ENCODE measurements at places on chromosomes 4 and X.

DNA sequence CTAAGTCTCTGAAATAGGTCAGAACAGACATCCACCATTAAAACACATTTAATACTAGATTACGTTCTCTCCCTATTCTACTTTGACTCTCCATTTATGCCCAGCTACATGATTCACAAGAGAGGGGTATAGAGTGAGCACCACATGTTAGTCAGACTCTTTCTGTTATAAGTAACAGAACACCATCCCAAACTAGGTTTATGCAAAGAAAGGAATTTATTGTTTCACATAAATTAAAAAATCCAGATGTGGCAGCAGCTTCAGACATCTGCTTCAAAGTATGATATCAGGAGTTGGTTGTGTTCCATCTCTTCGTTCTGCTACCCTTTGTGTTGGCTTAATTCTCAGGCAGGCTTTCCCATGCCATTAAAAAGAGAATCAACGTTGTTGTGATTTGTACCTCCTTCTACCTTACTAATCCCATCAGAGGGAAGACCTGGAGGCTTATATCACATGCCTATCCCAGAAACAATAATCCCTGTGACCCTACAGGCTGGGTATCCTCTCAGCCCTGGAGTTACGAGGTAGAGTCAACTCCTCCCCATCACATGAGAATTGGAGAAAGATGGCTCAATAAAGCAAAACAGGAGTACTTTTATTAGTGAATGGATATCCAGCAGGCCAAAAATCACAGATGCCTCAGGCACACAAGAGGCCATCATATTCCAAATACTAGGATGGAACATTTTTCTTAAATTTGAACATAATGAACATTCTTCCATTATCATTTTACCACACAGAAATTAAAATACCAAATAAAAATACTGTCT is 163.2 kb downstream of the SLC7A11 start:
- DNase-seq = no peak

DNA sequence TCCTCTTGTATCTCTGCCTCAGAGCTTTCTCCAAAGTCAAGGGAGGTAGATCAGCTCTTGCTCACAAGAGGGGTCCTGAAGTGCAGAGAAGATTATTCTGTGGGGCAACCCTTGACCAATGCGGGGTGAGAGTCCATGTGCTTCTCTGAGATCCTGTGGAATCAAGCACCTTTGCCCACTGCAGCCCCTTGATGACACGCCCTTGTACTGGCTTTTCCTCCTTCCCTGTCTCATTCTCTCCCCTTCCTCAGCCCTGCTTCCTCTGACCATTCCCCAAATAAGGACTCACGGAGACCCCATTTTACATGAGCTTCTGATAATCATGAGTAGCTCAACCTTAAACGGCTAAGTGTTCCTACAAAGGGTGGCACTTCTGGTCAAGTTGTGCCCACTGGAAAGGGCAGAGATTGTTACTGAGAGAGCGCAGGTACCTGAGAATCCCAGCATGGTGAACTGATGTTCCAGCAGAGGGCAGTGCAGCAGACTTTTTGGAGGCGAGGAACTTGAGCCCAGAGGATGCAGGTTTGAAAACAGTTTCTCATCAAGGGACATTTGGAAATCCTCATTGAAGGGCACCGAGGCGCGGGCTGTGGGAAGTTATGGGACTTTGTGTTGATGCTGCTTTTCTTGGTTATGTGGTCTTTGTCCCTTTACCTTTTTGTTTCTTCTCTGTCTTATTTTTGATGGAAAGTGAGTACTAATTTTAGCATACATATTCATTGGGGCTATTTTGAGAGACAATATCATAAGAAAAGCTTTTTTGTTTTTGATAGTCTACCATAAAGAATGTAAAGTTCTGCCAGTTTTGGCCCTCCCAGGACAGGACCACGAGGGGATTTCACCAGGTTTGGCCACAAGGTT is 201.3 kb downstream of the RBM46 start:
- DNase-seq = no peak

GRCh38 chr4:153018684-153019083 is 82.6 kb downstream of the FHDC1 start:
- no peak for DNase-seq

- DNase-seq = no peak
Measured at GRCh38 chrX:39813631-39814277, 284.0 kb downstream of the BCOR start.

GRCh38 chr4:162241857-162242256 is 78.1 kb upstream of the FSTL5 start:
- no peak for DNase-seq

DNA sequence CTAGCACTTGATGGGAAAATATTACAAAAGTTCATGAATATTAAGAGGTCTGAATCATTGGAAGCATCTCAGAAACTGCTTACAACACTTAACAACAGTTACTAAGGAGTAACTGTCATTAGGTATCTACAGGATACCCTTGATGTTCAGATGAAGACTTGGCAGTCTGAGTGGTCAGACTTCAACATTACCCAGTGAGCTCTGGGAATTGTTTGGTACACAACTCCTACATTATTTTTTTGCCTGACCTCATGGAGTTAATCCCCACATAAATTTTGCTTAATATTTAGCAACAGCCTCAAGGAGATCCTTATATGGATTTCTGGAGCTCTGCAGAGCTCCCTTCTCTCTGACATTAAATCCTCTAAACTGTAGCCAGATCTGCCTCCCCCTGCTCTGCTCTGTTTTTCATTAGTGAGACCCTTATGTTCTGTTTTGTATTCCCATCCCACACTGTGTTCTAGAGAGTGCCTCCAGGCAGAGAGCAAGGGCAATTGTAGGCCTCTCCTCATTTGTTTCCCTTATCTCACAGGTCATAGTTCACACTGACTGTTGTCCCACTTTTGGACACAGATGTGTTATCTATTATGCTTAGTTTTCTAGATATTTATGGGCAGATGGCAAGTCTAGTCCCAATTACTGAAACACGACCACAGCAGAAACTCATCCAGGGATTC is 368.8 kb downstream of the GASK1B start:
- DNase-seq = no peak

GRCh38 chr4:139643042-139643895 is 22.4 kb upstream of the MGST2 start:
- DNase-seq = no peak

GRCh38 chr4:96003951-96004740 is 164.3 kb downstream of the PDHA2 start:
- DNase-seq = no peak

DNA sequence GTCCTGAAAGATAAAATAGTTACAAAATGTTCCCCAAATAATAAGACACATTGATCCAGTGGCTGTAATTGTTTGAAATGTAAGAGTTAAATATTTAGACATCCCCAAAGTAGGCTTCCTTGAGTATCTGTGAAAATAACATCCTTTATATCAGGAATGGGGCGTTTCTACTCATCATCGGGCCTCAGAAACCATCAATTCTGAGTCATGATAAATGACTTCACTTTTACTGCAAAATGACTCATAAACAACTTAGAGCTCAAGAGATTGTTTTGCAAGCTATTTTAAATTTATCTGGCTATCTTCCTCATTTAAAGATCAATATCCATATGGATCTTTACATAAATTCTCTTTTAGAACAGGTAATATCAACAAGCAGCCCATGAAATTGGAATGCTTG is 369.4 kb upstream of the CNKSR2 start:
- no peak for DNase-seq

GRCh38 chrX:112866175-112866574 is 25.5 kb upstream of the AMOT start:
- no peak for DNase-seq

DNA sequence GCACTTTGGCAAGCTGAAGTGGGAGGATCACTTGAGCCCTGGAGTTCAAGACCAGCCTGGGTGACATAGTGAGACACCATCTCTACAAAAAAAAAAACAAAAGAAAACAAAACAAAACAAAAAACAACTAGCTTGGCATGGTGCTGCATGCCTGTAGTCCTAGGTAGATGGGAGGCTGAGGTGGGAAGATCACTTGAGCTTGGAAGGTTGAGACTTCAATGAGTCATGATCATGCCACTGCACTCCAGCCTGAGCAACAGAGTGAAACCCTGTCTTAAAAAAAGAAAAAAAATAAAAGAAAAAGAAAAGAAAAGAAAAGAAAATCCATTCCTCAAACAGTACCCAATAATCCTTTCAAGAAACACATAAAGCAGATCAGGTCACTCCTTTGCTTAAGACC is 14.9 kb upstream of the ERCC6L start:
- DNase-seq = no peak

- DNase-seq = no peak
Measured at GRCh38 chr4:163568843-163569242, 74.4 kb downstream of the TMA16 start.

- no peak for DNase-seq
Measured at GRCh38 chrX:119899125-119899524, 3.4 kb downstream of the AKAP14 start.

DNA sequence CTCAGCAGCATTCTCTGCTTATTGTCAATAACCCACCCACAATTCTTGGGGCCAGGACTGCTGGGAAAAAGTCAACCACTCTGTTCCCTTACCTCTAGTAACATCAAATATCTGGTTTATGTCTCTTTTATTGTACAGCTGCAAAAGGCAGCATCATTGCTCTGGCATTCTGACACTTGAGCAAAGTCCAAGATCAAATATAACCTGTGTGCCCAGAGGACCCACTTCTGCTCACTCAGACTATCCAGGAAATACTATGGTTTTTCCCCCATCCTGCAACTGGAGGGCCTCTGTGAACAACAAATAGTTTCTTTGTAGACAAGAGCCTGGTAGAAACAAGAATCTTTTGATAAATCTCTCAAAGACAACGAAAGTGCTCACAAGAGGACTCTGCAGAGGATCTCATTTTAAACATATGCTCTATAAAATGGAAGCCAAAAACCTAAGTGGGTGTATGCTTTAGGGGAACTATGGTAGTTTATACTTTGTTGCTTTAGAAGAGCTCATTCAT is 154.7 kb downstream of the RAB28 start:
- DNase-seq = no peak

DNA sequence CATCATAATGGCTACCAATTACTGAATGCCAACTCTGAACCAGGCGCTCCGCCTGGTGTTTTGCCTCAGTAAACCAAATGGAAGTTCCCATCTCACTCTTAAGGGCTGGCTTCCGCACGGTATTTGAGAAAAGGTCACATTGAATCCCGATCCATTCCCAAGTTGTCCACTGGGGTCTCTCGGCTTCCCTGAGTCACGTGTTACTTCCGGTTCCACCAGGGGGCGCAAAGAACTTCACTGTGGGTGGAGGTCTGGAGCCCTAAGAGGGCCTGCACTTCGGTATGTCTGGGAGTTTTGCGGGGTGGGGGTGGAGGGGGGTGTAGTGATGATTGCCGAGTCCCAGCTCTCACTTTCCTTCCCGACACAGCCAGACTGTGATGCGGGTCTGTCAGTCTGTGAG is 13.4 kb upstream of the NHS start:
- no peak for DNase-seq

DNA sequence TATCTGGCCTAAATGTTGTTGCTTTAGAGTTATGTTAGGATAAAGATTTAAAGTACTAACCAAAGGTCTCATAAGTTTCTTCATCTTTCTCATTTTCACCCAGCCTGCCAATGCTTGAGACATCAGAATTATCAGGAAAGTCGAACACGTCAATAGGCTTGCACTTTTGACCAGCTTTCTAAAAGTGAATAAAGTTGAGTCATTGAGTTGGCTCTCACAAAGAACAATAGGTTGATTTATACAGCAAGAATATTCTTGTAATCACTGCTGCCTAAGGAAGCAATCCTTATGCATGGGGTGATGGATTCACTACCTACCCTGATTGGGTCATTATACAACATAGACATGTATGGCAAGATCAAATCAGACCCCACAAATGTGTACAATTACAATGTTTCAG is 5.0 kb downstream of the CENPU start:
- no peak for DNase-seq

DNA sequence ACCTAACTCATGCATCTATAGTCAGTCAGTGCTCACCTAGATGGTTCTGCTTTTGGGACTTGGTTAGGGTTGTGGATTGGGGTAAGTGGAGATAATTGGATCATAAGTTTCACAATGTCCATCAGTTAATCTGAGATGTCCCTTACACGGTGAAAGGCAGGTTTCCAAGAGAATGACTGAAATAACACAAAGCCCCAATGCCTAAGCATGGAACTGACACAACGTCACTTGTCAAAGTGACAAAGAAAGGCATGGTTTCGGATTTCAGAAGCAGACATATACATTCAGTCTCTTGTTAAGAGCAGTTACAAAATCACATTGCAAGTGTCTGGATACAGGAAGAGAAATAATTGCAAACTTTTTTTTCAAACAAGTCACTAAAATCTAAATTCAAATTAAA is 1456.9 kb downstream of the TECRL start:
- DNase-seq = no peak

- DNase-seq = no peak
Measured at GRCh38 chrX:10111364-10112148, 45.2 kb upstream of the CLCN4 start.

DNA sequence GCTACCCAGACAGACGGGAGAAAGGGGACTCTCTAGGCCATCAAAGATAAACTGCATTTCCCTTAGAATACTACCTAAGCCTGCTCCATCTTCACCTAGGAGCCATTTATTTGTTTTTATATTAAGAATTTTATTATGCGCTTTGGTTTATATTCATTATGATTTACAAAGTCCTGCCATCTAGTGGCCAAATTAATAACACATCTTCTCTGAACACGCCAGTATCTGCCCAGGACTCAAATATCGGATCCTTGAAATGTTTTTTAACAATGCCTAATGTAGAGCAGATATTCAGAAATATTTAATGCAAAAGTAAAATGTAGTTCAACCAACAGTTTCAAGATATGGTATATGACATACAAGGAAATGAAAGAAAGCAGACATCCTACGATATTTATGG is 20.8 kb upstream of the PRPS2 start:
- DNase-seq = peak; percentile 19

DNA sequence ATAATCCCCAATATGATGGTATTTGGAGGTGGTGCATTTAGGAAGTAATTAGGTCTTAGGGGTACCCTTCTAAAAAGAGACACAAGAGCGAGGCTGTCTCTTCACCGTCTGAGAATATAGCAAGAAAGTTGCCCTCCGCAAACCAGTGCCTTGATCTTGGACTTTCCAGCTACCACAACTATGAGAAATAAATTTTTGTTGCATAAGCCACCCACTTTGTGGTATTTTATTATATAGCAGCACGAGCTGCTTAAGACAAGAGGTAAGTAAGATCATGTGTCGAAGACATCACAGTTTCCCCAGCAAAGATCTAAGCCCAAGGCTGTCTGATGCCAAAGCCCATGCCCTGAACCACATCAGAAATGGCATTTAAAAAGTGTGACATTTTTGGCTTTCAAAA is 9.6 kb upstream of the EXOSC9 start:
- DNase-seq = no peak

DNA sequence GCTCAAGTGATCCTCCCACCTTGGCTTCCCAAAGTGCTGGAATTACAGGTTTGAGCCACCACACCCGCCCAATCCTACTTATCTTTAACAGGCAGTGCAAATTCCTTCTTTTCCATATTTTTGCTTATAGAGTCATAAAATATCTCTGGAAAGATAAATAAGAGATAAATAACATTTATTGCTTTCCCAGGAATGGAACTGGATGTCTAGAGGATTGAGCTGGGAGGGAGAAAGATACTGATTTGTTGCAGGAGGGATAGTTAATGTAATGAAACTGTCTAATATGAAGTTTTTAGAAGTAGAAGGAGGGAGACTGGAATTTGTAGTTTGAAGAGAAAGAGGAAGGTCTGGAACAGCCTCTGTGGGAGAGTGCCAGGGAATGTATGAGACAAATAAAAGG is 20.2 kb downstream of the ITGB1BP2 start:
- DNase-seq = no peak

GRCh38 chrX:147902270-147902669 is 9.4 kb upstream of the FMR1 start:
- DNase-seq = no peak

GRCh38 chr4:87012265-87012953 is 77.6 kb downstream of the AFF1 start:
- DNase-seq = no peak

Measured in bone marrow (tissue), 2 donors.